ENCODE measurements at places on chromosomes 1 and 21.

DNA sequence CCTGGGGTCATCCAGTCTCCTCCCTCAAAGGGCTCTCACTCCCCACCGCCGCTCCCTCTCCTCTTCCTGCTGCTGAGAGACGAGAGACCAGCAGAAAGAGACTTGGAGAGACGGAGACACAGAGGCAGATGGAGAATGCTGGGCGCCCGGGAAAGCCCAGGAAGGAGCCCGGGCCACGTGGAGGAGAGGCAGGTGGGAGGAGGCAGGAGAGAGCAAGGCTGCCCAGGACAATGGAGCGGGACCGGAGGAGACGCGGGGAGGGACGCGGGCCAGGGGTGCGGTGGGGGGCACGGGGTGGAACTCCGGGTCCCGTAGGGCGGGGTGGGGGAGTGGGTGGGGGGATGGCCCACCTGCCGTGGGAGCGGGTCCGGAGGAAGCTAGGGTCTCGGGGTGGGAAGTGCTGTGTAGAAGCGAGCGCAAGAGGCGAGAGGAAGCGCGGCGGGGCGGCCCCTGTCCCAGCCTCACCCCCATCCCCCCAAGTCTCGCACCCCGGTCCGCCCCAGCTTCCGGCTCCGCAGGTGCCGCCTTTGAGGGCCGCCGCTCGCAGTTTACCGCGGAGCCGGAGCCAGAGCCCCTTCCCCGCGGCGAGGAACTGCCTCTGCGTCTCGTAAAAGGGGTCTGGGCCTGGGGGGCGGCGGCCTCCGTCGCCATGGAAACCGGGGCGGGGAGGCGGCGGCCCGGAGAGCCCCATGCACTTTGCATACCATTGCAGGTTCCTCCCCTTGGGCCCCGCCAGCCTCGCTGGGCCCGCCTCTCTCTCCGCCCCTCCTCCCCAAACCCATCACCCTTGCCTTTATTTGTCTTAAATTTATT lies 11.7 kb upstream of the EPHA2 start:
- DNase-seq: peak; percentile 59
- no peak overlapping the region for H3K27ac ChIP-seq

DNA sequence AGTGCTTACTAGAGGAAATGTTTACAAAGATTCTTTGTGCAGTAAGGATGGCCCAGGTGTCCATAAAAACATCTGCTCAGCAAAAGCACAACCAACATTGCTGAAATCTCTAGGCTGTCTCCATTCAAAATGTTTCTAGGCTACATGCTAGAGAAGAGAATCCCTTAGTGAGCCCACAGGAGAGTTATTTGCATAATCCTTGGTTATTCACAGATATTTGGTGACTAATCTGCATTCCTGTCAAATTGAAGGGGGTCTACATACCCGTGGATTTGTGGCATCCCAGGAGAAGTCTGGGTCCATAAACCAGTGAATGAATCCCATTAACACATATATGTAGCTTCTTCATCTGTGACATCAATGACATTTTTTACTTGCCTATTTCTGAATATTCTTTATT lies 261.3 kb upstream of the ESRRG start:
- no peak overlapping the region for H3K27ac ChIP-seq
- no peaks in the 10 kb centered on the region for H3K36me3 ChIP-seq
- no peak overlapping the region for H3K4me3 ChIP-seq
- no peak for DNase-seq

- DNase-seq: no peak
- no peaks in the 10 kb centered on the region for H3K4me1 ChIP-seq
- H3K27me3 ChIP-seq: peaks cover 2% of the 10 kb centered on the region
- no peaks in the 10 kb centered on the region for H3K36me3 ChIP-seq
- H3K4me3 ChIP-seq: no peak overlapping the region
- no peak overlapping the region for H3K27ac ChIP-seq
Observed at GRCh38 chr1:27755286-27755685, 17.7 kb upstream of the STX12 start.

GRCh38 chr21:26810676-26811415 lies 34.4 kb downstream of the ADAMTS1 start:
- no peaks in the 10 kb centered on the region for H3K36me3 ChIP-seq
- no peak overlapping the region for H3K4me3 ChIP-seq
- no peaks in the 10 kb centered on the region for H3K4me1 ChIP-seq
- peaks cover 2% of the 10 kb centered on the region for H3K27me3 ChIP-seq
- no peak for DNase-seq
- no peak overlapping the region for H3K27ac ChIP-seq

DNA sequence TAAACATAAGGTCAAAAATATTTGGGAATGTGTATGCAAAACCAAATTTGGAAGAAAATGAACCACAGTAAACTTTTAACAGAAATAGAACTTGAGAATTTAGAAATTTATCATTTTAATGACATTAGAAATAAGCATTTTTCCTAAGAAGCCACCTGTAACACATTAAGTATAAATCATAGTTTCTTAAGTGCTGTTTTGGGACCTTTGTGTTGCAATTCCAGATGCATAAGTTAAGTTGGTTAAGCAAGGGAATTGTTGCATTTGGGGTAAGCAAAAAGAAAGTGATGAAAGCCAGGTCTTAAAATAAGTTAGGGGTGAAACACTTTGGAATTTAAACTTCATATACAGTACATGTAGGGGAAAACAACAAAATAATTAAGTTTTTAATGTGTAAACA lies 49.8 kb downstream of the CDKN2C start:
- no peak for DNase-seq
- H3K27me3 ChIP-seq: peaks cover 3% of the 10 kb centered on the region
- H3K4me1 ChIP-seq: no peaks in the 10 kb centered on the region
- no peak overlapping the region for H3K4me3 ChIP-seq

DNA sequence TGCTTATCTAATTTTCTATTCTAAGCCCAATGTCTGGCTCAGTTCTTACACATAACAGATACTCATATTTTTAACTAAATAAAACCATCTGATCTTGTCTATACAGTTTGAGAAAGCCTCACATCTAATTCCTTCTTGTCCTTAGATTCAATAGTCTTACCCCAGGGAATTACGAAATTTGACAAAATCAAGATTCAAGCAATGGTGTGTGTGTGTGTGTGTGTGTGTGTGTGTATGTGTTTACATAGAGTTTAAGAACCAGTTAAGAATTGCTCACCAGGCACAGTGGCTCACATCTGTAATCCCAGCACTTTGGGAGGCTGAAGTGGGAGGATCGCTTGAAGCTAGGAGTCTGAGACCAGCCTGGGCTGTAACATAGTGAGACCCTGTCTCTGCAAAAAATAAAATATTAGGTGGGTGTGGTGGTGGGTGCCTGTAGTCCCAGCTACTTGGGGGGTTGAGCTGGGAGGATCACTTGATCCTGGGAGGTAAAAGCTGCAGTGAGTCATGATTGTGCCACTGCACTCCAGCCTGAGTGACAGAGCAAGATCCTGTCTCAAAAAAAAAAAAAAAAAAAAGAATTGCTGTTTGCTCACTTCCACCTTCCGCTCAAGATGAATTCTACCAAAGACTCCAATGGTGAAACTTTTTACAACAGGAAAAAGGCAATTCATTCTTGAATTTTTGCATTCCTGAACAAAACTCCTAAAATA lies 6.2 kb downstream of the WDR64 start:
- no peaks in the 10 kb centered on the region for H3K36me3 ChIP-seq
- no peak overlapping the region for H3K4me3 ChIP-seq
- no peak overlapping the region for H3K27ac ChIP-seq
- no peak for DNase-seq
- H3K4me1 ChIP-seq: no peaks in the 10 kb centered on the region

- H3K27me3 ChIP-seq: no peaks in the 10 kb centered on the region
- H3K4me3 ChIP-seq: no peak overlapping the region
- H3K27ac ChIP-seq: no peak overlapping the region
- H3K4me1 ChIP-seq: no peaks in the 10 kb centered on the region
- no peak for DNase-seq
Observed at GRCh38 chr1:60425528-60425927, 352.0 kb upstream of the C1orf87 start.

GRCh38 chr1:28176492-28177470 lies at the start of gene PTAFR:
PTAFR (minus strand) TSS chr1:28176690; CDS start chr1:28151021, 25,669 bp downstream.
- peak within 1 kb of the TSS; percentile 18 for H3K27ac ChIP-seq
- no peak for DNase-seq
- peaks cover 5% of the 10 kb centered on the region for H3K27me3 ChIP-seq
- peak within 1 kb of the TSS; percentile 10 for H3K4me3 ChIP-seq
- peaks cover 30% of the 10 kb centered on the region for H3K4me1 ChIP-seq

Measured in glutamatergic neuron (in vitro differentiated cells).